ENCODE measurements at places on chromosomes 6 and 20. TPM values are rescaled to one million over a fixed set of nuclear protein-coding genes. Genes with fewer than 3 reads are reported as not detected.

GPR31 gene
- total RNA-seq, result not detected

ZNF311 gene
- total RNA-seq, result 0.92 TPM

SSTR4 gene
- not detected for total RNA-seq

C6orf15 gene
- 0.35 TPM for total RNA-seq

TRPC4AP gene
- 45.9 TPM for total RNA-seq

CCN6 gene
- 0.14 TPM for total RNA-seq

VIP gene
- total RNA-seq, result not detected

SERPINB6 gene
- total RNA-seq, result 76.5 TPM

ADGRF1 gene
- total RNA-seq, result 24.3 TPM

WFDC12 gene
- not detected for total RNA-seq

GNMT gene
- not detected for total RNA-seq

PRDM13 gene
- not detected for total RNA-seq

DEFB123 gene
- not detected for total RNA-seq
